ENCODE measurements at places on chromosomes 11 and 22. TPM values are rescaled to one million over a fixed set of nuclear protein-coding genes. Genes with fewer than 3 reads are reported as not detected.
A peak's percentile ranks its signal among the peaks of the same experiment; 100 is the strongest.

DNA sequence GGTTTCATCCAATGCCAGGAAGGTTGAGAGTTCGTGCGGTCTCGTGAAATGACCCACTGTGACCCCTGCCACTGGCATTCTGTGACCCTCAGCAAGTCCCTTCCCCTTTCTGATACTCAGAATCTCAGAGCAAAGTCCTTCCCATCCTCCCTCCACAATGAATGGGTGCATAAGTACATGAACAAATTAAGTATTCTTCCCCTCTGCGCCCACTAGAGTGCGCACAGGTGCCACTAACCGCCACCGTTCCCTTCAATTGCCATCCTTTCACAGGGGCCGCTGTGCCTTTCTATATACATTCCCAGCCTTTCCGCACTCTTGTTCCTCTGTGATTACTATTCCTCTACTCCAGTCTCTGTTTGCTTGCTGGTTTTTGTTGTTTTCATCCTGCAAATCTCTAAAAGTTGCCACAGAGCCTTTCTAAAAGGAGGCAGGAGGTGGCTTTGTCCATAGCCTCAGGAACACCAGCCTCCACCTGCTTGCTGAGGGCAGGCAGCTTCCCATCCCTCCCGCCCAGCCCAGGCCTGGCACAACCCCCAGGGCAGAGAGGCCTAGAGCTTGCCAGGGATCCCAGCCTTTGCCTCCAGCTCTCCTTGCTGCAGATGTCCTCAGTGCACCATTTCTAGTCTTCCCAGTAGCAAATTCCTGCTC, 6.7 kb upstream of the AP1B1 start:
- no peak overlapping the region for H3K4me3 ChIP-seq
- no peaks in the 10 kb centered on the region for H3K4me1 ChIP-seq
- peak; percentile 78 for DNase-seq
- H3K27ac ChIP-seq: no peak overlapping the region
- no peaks in the 10 kb centered on the region for H3K36me3 ChIP-seq

The ADM2 gene
- total RNA-seq: 1.2 TPM

The KRTAP5-7 gene
- 4.5 TPM for total RNA-seq

The GGT1 gene
- total RNA-seq: 167 TPM

The DDTL gene
- not detected for total RNA-seq

The BBOX1 gene
- total RNA-seq: not detected

DNA sequence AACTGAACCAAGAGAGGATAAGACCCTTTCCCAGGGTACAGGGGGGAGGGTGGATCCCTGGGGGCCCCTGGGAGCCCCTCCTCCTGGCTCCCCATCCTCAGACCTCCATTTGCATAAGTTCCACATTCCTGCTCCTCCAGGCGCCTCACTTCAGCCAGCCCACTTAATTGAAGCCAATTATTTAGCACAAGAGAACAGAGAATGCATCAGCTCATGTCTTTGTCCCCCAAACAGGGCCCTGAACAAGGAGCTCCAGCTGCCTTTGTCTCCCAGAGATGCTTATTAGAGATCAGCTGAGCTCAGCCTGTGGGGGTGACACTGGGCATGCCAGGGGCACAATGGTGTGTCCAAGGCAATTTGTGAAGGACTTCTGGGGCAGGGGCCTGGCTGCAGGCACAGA, 89.9 kb upstream of the PRDM11 start:
- no peak overlapping the region for H3K4me3 ChIP-seq
- no peak for DNase-seq
- H3K27me3 ChIP-seq: no peaks in the 10 kb centered on the region
- H3K4me1 ChIP-seq: no peaks in the 10 kb centered on the region

- H3K27ac ChIP-seq: no peak overlapping the region
- H3K4me3 ChIP-seq: no peak overlapping the region
- no peaks in the 10 kb centered on the region for H3K36me3 ChIP-seq
Measured at GRCh38 chr22:36653316-36653715, 50.2 kb downstream of the CACNG2 start.

GRCh38 chr11:117945047-117945810, 16.0 kb upstream of the TMPRSS13 start:
- H3K36me3 ChIP-seq: no peaks in the 10 kb centered on the region
- DNase-seq: no peak
- H3K4me1 ChIP-seq: no peaks in the 10 kb centered on the region
- H3K4me3 ChIP-seq: no peak overlapping the region
- no peaks in the 10 kb centered on the region for H3K27me3 ChIP-seq

DNA sequence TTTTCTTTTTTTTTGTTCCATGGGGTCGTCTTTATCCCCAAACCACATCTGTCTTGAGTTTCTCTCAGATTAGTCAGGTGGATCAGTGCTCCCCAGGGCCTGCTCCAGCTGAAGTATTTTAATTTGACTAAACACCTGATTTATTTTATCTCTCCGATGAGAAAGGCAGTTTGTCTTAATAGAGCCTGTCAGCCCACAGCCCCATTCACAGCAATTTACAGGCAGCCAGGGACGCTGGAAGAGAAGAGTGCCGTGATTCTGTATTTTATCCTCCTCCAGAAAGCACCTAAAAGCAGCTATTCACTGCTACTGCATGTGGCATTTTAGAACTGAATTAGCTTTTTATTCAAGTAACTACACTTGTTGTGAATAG, 164.5 kb downstream of the SOX6 start:
- DNase-seq: no peak
- H3K27me3 ChIP-seq: no peaks in the 10 kb centered on the region
- no peak overlapping the region for H3K27ac ChIP-seq
